ENCODE measurements at places on chromosomes 16 and 17.
A peak's percentile ranks its signal among the peaks of the same experiment; 100 is the strongest.

- no peak for DNase-seq
Measured at GRCh38 chr16:4544473-4544872, 5.9 kb upstream of the CDIP1 start.

GRCh38 chr16:72285324-72285723 is 113.4 kb upstream of the PMFBP1 start:
- no peak for DNase-seq

DNA sequence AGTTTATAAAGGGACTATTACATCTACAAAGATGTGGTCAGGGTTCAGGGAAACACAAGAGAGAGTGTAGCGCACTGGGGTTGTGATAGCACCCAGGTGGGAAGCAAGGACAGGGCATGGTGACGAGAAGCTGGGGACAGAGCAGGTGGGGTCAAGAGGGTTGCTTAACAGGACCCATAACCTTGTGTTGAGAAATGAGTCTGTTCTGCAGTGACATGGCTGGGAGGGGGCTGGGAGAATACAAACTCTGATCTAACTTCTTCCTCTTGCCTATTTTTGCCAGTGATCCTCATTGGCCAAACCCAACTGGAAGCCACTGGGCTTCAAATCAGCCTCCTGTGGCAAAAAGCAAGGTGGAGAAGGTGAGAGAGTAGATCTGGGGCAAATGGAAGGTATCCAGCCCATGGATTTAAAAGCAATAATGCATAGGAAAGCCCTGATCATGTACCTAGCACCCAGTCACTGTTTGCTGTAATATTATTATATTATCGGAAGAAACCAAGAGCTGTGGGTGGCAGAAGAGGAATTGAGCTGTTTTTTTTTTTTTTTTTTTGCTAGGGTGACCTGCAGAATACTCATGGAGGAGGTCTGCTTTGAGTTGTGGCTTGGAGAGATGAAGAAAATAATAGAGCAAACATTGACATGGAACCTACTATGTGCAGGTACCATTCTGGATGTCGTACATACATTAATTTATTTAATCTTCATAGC is 76.9 kb upstream of the ZFHX3 start:
- no peak for DNase-seq

DNA sequence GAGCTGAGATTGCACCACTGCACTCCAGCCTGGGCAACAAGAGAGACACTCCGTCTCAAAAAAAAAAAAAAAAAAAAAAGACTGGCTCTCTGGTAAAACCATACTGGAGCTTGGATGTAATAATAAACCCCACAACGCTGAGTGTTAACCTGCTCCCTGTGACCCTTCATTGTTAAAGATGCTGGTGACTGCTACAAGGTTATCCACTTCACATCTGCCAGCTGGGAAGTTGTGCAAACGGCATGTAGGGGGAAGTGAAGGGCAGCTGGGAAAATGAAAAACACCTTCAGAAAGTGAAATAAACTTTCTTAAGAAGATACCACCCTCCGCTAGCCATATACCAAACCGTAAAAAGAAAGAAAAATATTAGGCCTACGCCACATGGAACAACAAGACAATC is 131.0 kb upstream of the NUDT7 start:
- no peak for DNase-seq

DNA sequence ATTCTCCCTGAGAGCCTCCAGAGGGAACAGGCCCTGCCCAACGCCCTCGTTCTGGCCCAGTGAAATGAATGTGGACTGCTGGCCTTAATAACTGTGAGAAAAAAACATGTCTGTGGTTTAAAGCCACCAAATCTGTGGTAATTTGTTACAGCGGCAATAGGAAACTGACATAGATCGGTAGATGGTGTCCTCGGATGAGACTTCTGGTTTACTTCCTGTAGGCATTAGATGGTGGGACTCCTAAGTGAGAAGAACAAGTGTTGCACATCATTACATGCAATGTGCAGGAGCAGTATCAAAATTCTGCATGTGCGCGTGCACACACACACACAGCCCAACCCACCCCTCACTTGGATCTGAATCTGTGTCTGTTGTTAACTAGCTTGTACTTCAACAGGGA is 42.0 kb downstream of the CDK5R1 start:
- DNase-seq, result no peak

DNA sequence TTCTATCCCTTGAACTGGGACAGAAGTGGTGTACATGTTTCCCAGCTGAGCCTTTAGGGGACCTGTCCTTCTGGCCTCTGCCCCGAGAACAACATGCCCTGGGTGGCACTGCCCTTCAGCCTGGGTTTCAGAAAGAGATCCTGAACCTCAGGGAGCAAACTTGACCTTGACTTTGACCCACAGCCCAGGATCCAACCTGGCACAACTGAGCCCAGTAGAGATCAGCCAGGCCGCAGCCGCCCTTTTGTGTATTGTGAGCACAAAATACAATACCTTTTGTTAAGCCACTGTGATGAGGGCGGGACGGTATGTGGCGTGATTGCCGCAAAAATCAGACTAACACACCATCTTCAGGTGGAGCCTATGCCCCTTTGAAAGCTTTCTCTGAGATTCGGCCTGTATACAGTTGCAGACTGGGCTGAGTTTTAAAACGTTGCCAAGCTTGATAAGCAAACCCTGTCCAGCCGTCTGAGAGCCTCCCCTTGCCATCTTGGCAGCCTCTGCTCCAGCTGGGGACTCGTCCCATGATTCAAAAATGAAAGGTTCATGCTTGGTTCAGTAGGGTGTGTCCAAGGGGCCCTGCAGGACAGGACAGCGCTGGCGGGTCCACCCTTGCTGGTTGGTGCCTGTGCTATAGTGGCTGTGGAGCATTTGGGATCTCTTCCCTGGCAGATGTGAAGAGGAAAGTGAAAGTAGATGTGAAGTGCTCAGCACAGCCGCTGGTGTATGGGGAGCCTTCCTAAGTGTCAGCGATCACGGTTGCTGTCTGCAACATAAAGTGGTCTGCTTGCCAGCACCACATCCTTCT is 40.3 kb downstream of the FOXL1 start:
- DNase-seq, result no peak

DNA sequence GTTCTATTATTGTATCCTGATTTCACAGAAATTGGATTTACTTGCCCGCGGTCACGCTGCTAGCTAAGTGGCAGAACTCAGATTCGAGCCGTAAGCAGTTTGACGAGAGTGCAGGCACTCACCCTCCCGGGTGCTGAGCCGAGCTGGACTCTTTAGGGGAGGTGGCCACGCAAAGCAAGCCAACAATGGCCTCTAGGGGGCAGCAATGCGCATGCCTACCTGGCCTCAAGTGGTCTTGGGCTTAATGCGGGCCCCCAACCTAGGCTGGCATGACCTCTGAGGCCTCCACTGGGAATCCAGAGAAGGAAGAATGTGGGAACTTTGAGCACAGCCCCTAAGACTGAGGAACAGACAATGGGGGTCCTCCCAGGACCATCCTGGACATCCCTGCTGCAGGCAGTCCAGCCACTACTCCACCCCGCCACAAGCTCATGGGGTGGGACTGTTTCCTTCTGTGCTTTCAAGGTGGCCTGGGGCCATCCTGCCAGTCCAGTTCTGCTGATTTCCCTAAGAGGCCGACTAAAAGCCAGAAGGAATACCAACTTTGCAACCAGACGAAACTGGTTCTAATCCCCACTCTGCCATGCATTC is 276.5 kb downstream of the XYLT1 start:
- peak; percentile 63 for DNase-seq

DNA sequence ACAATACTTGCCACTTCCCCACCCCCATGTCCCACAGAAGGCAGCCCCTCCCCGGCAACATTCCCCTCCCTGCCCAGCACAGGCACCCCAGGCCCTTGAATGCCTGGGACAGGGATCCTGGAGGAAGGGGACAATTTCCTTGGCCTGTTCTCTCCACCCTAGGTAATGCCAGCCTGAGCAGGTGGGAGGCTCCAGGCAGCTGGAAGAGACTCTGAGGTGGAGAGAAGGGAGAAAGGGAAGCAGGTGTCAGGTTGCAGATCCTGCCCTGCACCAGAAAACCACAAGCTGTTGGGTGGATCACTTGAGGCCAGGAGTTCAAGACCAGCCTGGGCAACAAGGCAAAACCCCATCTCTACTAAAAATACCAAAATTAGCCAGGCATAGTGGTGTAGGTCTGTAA is 8.9 kb downstream of the MPP2 start:
- DNase-seq, result no peak

DNA sequence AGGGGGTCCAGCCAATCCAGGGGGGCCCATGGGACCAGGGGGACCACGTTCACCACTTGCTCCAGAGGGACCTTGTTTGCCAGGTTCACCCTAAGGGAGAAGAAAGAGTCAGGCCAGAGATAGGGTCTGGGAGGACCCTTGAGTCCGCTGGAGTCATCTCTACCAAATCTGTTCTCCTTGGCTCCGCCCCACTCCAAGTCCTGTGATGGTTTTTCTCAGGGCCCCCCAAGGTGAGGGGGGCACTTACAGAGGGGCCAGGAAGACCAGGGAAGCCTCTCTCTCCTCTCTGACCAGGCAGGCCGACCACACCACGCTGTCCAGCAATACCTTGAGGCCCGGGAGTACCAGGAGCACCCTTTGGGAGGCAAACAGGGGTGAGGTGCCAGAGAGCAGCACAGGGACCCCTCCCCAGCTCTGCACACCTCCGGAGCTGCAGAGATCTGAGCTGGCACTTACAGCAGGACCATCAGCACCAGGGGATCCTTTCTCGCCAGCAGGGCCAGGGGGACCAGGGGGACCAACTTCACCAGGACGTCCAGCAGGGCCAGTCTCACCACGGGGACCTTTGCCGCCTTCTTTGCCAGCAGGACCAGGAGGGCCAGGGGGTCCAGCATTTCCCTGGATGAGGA is 12.4 kb downstream of the COL1A1 start:
- no peak for DNase-seq

GRCh38 chr16:73756289-73757178 is 540.1 kb upstream of the PSMD7 start:
- DNase-seq, result no peak

DNA sequence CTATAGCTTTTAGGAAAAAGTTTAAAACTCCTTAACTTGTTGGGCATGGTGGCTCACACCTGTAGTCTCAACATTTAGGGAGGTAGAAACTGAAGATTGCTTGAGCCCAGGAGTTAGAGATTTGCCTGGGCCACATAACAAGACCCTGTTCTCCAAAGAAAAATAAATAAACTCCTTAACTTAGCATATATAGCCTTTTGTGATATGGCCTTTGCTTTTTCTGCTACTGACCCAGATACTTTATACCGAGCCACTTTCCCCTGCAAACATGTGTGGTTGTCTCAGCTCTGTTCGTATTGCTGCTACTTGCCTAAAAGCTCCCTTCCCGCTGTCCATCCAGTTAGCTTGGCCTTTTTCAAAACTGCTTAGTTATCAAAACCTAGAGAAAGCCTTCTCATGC is 51.0 kb downstream of the GAN start:
- DNase-seq, result no peak

- DNase-seq, result no peak
Measured at GRCh38 chr16:9071377-9071776, 20.1 kb upstream of the HAPSTR1 start.

GRCh38 chr17:51355441-51356410 is 95.4 kb downstream of the UTP18 start:
- DNase-seq, result no peak

DNA sequence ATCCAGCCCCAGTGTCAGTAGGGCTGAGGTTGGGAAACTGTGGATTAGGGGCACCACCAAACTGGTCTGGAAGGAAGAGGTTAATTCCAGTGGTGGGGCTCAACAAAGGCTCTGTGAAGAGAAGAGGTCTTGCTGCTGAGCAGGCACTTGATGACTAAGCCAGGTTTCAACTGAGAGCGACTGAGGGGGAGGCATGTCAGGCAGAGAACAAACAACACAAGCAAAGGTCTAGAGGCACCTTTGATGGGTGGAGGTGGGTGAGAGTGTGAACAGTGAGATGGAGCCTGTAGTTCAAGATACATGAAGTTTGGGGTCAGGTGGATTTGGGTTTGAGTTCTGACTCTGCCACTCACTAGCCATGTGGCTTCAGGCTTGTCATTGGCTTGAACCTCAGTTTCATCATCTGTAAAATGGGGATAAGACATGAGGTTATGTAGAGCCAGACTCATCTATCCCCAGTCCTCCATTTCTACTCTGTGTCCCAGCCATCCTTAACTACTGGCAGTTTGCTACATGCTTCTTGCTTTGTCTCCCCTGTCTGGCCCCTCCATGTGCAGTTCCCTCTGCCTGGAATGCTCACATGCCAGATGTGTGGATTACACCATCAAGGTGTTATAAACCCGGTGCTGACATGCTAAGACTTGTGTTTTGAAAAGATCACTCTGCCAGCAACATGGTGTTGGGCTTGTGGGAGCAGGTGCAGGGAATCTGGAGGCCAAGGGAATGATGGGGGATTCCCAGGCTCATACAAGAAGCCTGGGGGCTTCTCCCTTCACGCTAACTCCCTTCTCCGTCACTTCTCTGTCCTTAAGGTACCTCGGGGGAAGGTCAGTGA is 3.0 kb upstream of the RMI2 start:
- peak; percentile 21 for DNase-seq

GRCh38 chr17:77182205-77183172 is 41.7 kb downstream of the SEC14L1 start:
- DNase-seq, result no peak

GRCh38 chr17:82892899-82893565 is 53.2 kb upstream of the ZNF750 start:
- DNase-seq, result peak; percentile 37

GRCh38 chr16:89729863-89730593 is 8.7 kb downstream of the ZNF276 start:
- DNase-seq, result no peak

DNA sequence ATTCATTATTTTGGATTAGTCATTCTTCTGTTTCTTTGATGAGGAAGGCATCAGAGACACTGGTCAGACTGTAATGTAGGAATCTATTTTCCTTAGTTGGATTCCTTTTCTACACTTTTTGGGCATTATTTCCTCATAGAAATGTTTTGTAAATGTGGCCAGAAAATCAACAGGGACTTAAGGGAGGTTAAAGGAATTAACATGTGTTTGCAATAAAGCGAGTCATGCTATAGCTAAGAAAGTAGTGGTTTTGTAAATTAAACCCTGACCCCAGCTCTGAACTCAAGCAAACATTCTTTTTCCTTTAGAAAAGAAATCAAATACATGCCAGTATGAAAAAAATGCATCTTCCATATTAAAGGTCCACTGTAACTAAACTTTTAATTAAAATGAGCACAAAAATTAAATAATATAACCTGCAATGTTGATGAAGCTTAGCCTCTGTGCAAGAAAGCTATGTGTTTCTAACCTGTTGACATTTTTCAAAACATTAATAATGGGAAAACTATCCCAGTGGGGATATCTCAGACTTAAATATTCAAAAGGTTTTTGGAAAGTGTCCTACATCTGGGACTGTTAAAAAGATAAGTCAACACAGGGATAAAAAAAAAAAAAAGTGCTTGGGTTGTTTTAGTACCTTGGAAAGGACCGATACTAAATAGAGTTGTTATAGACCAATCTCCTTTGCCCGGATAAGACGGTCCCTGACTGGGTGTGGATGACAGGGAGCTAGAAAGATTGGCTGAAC is 428.0 kb downstream of the CA10 start:
- DNase-seq, result no peak

GRCh38 chr16:72018470-72018869 is 9.9 kb downstream of the DHODH start:
- DNase-seq, result no peak

- no peak for DNase-seq
Measured at GRCh38 chr17:21542070-21542469, 150.3 kb upstream of the KCNJ18 start.

All from stimulated activated CD4-positive, alpha-beta T cell treated with anti-CD3 and anti-CD28 coated beads, Interleukin-4, amount 100 ng/mL, for 1 hour (primary cell).